ENCODE measurements at places on chromosomes 6 and 20.

DNA sequence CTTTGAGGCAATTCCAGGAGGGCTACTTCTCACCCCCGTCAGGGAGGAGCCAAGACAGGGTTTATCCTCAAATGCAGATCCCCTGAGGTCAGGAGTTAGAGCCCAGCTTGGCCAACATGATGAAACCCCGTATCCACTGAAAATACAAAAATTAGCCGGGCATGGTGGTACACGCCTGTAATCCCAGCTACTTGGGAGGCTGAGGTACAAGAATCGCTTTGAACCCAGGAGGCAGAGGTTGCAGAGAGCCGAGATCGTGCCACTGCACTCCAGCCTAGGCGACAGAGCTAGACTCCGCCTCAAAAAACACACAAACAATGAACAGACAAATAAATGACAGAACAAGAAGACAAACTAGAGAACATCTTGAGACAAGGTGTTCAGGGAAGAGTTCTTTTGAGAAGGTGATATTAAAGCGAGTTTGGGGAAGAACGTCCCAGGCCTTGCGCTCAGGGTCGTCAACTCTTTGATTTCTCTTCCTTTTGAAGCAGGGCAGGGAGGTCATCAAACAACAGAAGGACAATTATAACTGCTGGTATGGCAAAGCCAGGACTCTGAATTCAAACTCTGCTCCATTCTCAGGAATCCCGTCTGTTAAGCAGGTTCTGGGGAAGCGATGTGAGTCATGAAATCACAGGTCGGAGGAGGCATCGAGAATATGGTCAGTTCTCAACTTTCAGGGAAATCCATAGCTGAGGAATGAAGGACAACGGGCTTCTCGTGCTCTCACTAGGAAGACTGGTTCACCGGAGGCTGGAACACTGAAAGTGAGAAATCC, 1.4 kb upstream of the RALY start:
- no peak for DNase-seq

- DNase-seq = no peak
Measured at GRCh38 chr6:132118144-132118543, 167.0 kb upstream of the CCN2 start.

DNA sequence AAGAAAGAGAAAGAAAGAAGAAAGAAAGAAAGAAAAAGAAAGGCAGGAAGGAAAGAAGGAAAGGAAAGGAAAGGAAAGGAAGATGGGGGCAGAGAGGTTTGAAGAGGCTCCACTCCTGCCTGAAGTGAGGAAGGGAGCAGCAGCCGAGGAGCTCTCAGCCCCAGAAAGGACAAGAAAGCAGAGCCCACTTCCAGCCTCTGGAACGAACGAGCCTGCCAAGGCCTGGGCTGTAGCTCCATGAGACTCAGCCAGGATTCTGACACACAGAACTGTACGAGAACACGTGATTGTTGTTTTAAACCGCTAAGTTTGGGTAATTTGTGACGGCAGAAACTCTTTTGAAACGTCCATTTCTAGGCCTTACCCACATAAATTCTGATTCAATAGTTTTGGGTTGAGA, 69.5 kb downstream of the TTLL2 start:
- no peak for DNase-seq

DNA sequence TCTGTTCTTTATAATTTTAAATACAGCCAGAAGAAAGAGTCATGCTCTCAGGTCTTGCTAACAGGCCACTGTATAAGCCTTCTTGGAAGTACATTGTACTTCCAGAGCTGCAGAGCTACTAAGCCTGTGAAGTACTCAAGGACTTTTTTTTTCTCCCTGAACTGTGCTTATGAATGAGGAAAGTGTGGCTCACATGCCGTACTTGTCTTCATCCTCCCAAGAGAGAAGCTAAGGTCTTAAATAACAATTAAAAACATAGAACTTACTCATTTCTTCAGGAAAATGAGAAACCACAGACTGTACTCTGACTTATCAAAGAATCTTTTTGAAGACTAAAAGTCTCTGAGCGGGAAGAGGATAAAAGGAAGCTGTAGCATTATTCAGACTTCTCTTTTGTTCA, 218.3 kb downstream of the HTR1B start:
- no peak for DNase-seq

- DNase-seq = no peak
Measured at GRCh38 chr6:32239462-32239861, 15.6 kb upstream of the NOTCH4 start.

DNA sequence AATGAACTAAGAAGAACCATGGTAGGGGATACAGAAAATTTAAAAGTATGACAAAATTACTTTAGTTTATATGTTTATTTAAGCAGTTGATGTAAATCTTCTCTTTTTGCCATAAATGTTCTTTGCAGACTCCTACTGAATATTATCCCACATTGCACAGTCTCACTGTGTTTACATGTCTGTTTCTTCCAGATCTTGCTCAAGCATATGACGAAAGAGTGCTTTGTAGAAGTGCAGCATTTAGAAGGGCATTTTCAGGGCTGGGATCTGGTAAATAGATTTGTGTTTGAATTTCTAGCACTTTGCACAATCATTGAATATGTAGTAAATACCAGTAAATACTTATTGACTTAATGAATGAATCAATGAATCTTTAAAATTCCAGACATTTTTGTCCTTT, 152.0 kb upstream of the EPHA7 start:
- DNase-seq = no peak

GRCh38 chr6:157764178-157765068, 58.6 kb upstream of the SNX9 start:
- peak; percentile 84 for DNase-seq

All from activated naive CD8-positive, alpha-beta T cell treated with anti-CD3 and anti-CD28 coated beads, Interleukin-2, amount 50 U/mL, for 24 hours (primary cell).